Activated CD8-positive, alpha-beta memory T cell treated with anti-CD3 and anti-CD28 coated beads for 1 hour (primary cell): ENCODE measurements at places on chromosomes 12 and 14.

- DNase-seq, result no peak
These were observed 15.1 kb downstream of the ZC2HC1C start for GRCh38 chr14:75084513-75084912.

DNA sequence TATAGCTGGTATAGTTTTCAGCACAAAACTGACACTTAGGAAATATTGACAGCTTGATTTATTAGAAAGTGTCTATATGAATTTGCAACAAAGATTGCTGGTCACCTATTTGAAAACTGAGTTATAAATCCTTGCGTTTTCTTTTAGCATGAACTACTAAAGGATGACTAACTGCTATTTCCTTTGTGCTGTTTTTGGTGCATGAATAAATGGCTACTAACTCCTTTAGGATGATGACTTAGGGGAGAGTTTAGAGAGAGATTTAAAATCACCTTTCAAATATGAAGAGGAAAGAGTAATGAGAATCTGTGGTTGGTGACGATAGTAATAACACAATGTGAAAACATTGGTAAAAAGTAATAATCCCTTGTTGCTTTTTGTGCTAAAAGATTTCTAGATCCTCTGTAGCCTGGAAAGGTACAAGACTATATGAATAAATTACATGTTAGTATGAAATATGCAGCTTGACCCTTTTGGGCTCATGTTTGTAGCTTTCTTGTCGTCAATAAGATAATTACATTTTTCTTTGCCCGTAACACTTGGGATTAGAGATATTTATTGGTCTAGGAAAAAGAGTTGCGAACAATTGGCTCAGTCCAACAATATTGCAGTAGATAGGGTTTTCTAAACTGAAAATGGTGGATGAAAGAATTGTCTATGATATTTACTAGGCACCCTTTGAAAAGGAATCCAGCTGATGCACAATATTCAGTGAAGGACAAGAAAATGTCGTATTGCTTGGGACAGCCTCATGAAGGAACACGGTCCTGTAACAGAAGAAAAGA is 453.0 kb downstream of the ADAMTS20 start:
- no peak for DNase-seq

GRCh38 chr12:1846421-1847405 is 26.3 kb downstream of the LRTM2 start:
- no peak for DNase-seq

- DNase-seq, result no peak
These were observed 349.5 kb upstream of the RGS6 start for GRCh38 chr14:71582705-71583104.

- DNase-seq, result no peak
These were observed 286.7 kb downstream of the ZFP36L1 start for GRCh38 chr14:68506021-68506644.

DNA sequence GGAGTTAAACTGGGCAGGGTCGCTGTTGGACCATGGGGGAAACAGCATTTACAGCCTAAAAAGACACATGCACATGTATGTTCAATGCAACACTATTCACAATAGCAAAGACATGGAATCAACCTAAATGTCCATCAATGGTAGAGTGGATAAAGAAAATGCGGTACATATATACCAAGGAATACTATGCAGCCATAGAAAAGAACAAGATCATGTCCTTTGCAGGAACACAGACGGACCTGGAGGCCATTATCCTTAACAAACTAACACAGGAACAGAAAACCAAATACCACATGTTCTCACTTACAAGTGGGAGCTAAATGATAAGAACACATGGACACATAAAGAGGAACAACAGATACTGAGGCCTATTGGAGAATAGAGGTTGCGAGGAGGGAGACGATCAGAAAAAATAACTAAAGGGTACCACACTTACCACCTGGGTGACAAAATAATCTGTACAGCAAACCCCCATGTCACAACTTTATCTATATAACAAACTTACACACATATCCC is 25.0 kb upstream of the SRP54 start:
- DNase-seq, result no peak

GRCh38 chr12:48651681-48652080 is 30.4 kb downstream of the KANSL2 start:
- no peak for DNase-seq

DNA sequence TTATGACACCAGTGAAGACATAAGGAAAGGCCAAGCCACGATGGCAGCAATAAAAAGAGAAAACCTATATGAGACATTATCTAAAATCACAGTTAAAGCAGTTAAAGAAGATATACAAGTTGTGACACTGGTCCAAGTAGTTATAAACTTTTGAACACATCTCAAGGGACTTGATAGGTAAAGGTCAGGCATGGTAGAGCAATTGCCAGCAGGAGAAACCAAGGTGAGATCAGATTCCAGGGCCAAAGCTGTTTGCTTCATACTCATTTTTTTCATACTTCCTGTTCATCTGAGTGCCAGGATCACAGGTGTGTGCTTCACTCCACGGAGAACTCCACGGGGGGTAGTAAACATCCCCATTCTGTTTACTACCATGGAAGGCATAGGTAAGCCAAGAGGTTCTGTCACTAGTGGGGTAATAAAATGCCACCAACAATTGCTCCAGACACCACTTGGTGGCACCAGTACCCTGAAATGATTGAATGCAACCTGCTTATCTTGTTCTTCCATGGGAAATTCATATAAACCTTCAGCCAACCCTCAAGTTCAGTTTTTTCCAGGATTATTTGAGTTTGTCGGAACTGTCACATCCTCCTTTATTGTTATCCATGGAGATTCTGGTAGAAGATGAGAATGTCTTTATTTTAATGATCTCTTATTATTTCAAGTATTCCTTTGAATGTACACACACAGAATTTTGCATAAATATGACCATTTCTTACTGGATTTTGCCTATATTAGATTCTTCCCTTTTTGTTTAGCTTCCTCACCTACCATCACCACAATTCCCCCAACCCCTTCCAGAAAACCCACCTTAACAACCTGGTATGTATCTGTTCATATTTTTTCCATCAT is 59.2 kb upstream of the TSPAN8 start:
- DNase-seq, result no peak

GRCh38 chr14:50051106-50051505 is 65.3 kb downstream of the VCPKMT start:
- no peak for DNase-seq

GRCh38 chr14:93970585-93970964 is 5.8 kb downstream of the ASB2 start:
- DNase-seq, result peak; percentile 58

DNA sequence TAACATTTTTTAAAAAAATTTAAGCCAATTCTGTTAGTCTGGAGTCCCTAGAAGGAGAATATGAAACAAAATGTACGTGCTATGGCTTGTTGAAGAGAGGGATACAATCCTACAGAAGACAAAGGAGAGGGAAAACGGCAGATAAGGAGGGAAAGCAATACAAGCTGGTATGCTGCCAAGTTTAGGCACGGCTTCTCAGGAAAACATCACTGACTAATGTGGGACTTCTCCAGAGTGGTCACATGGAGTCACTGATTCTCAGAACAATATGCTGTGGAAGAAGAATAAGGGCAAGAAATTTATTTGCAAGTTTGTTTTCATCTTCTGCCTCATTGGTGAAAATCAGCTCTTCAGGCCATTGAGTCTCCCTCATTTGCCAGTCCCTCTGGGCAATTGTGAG is 22.9 kb upstream of the NR1H4 start:
- DNase-seq, result no peak

DNA sequence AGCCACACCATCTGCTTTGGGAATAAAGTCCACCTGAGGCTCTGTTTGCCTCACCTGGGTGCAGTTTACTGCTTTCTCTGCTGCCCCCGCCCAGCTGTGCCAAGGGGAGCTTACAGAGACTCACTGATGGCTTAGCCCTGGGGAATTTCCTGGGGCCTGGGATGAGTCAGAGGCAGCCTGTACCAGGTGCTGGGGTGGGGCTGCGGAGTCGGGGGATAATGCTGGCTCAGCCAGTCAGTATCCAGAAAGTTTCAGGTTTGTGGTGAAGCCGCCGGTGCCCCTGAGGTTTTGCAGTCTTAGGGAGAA is 22.3 kb downstream of the PLEKHG3 start:
- no peak for DNase-seq
